ENCODE measurements at places on chromosomes 4 and X.

DNA sequence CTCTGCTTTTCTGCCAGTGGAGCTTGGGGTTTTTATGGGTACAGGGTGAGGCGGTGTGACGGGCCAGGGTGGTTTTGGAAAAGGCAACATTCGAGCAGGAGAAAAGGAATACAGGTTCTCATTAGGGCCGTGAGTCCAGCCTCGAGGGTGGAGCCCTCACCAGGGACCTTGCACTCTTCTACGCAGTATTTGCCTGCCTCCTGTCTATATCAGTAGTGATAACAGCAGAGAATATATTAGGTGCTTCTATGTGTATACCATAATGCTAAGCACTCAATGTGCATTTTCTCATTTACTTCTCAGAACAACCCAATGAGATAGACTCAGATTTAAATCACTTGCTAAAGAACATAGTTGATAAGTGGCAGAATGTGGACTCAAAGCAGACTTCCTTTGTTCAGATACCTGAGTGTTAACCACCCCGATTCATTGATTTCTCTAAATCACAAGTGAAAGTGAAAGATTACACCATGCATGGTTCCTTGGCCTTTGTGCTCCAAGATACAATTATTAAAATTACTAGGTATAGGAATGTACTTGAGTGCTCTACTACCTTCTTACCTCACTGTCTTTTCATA, 403.9 kb downstream of the PCDH7 start:
- DNase-seq: no peak

DNA sequence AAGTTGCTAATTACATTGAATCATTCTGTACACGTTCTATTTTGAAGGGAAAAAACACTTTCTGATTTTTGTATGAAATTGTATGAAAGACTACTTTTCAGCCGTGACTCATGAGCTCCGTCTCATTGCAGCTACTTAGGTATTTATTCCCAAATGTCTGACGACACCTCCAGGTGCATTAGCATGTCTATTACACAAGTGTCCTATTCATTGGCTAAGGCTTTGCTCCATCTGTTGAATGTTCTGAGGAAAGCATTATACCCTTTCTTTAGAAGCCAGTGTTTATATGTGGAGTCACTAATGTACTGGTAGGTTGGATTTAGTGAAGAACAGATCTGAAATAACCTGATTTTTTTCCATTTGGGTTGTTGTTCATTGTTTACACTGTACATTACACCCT, 51.8 kb downstream of the MAP7D3 start:
- DNase-seq: no peak

DNA sequence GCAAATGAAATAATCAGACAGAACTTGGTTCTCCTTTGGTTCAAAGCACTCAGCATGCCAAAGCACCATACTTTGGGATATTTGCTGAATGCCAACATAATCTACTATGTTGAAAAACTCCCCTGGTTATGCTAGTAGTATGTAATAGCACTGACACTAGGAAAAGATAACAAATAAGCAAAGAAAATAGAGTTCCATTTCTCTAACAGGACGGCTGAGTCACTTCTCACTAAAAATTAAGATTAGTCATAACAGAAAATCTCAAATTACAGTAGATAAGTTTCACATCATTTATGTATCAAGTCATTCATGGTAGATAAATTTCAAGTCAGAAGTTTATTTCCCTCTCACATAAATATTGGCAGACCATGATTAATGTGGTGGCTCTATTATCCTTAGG, 17.9 kb downstream of the PDHA2 start:
- DNase-seq: no peak

GRCh38 chrX:115912372-115912897, 258.1 kb upstream of the AGTR2 start:
- no peak for DNase-seq

GRCh38 chr4:72016011-72016410, 15.8 kb upstream of the NPFFR2 start:
- DNase-seq: no peak

- no peak for DNase-seq
Observed at GRCh38 chrX:106401965-106402559, 209.7 kb upstream of the RADX start.

DNA sequence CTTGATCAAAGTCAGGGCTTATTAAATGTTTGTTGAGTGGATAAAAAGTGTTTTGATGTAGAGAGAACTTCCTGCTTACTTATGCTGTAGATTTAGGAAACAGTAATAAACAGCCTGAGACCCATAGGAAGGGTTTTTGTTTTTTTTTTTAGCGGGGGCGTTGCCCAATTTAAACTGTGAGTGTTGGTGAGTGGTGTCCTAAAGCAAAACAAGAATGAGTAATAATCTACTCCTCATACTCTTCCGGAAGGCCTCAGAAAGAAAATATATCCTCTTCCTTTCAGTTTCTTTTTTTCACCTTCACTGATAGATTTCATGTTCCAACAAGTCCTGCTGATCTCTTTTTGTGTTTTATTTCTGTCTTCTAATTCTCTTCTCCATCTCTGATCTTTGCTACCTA, 104.4 kb upstream of the SCML1 start:
- no peak for DNase-seq
